ENCODE measurements at places on chromosomes 6 and 20.
A peak's percentile ranks its signal among the peaks of the same experiment; 100 is the strongest.

GRCh38 chr6:22873513-22874136 lies 304.3 kb downstream of the HDGFL1 start:
- DNase-seq: no peak

- DNase-seq: no peak
Measured at GRCh38 chr6:38671885-38672467, 31.0 kb downstream of the GLO1 start.

DNA sequence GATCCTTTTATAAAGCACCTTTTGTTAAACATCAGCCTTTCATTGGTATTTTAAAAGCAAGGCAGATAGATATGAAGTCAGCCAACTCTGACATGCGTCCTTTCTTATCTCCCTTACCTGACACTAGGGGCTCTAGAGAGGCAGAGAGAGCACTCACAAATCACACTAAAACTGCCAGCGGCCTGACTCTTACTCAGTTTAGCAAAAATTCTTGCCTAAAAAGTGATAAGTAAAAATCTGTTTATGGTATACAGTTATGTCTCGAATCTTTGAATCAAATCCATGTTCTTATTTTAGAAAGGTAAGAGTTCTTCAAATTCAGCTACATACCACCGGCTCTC lies 10.4 kb upstream of the TDRD6 start:
- no peak for DNase-seq

DNA sequence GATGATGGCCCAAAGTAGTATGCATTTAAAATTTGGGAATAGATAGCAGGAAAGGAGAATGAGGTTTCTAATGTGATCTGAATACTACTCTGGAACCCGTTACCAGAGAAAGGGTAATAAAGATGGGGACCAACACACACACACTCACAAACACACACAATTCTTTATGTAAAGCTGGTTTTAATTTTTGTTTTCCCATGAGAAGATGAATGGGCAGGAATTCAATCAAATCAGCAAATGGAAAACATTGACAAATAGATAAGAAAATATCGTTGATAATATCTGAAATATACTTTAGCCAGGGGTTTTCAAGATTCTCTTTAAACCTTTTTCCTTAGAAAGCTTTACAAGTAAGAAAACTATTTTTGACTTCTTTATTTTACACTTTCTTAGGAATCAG lies 303.0 kb downstream of the PRL start:
- no peak for DNase-seq

DNA sequence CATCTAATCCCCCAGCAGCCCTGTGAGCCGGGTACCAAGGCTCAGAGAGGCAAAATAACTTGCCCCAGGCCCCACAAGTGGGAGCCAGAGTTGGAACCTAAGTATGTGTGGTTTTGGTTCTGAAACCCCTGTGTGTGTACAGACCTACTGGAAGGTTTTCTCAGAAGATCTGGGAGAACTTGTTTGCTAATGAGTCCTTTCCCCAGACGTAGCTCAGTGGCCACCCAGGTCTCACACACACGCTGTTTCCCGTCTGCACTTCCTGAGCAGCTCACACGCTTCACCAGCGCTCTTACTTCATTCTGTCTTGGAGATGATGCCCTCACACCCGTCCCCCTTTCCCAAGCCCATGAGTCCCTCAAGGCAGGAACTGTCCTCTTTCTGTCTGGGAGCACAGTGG lies 8.2 kb downstream of the CCN5 start:
- no peak for DNase-seq

- no peak for DNase-seq
Measured at GRCh38 chr20:39069976-39070375, 107.8 kb downstream of the DHX35 start.

GRCh38 chr20:39698752-39699151 lies 736.6 kb downstream of the DHX35 start:
- DNase-seq: no peak

GRCh38 chr6:138287144-138287955 lies 69.1 kb upstream of the PBOV1 start:
- peak; percentile 81 for DNase-seq

DNA sequence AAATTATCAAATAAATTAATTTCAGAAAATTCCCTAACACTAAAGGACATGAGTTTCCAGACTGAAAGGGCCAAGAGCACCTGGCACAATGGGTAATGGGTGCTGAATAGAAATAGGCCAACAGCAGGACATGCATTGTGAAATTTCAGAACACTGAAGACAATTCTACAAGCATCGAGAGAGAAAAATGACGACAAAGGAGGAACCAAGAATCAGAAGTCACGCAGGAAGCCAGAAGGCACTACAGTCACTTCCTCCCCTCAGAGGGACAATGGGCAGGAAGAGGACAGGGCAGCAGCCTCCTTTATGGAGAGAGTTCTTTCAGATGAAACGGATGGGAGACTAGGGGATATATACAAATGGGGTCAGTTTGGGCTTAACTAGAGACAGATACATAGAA lies 29.6 kb downstream of the PCNA start:
- DNase-seq: no peak

DNA sequence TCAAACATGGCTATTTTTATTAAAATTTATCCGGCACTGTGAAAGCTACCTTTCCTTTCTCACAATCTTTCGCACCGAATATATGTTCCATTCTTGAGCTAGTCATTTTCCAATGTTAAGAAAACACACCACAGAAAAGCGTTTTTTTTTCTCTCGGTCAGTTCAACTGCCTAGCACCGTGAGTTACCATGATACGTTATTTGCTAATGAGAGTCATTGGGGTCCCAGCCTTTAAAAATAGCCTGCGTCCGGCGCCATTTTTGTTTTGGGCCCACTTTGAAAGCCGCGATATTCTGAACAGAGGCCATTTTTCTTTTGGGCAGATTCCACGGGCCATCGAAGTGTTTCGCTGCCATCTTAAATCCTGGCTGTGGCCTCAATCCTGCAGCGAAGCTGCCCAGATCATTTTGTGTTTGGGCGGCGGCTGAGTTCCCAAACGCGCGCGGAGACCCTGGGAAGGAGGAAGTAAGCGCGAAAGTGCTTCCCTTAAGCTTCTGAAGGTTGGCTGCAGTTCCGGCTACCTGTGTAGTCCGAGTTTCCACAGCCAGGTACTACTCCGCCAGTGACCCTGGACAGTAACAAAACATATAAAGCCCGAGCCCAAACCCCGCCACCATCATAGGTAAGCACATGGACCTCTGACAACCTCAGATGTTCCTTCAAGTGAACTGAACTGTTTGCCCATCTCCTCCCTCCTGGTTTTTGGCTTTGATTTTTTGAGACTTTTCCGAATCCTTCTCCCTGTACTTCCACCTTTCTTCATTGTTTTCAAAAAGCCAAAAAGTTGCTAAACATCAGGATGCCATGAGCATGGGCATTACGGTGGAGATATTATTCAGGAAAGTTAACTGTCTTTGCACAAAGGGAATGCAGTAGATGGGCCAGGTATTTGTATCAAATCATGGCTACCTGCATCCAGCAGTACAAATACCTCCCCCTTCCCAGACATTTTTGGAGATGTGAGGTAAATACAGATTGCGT lies at the start of gene SLX4IP:
TSS of gene SLX4IP (plus strand) at position 474 of the 981 bp plus-strand sequence. CDS start 22,900 bp downstream, outside the sequence.
- peak; percentile 95 for DNase-seq

DNA sequence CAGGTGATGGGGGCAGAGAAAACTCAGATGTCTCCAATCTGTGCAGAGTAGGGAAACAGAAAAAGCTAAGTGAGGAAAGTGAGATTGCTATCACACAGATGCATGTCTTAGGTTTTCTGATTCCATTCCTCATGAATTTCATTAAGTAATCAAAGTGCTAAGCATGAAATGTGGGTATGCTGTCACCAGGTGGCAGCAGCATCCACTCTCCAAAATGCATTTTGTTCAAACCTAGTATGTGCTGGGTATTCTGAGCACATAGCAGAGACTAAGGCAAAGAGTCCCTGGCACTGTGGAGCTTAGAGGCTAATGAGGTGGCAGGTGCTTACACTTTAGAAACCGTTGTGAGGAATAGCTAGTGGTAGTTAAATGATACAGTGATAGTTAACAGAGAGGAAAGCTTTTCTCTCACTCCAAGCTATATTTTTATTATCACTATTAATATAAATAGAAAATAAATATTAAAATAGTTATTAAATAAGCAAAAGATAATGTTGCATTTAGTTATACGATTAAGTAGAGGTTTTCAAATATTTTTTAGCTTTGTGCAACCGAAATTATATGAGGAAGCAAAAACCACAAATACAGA lies 179.5 kb downstream of the CDH26 start:
- no peak for DNase-seq

DNA sequence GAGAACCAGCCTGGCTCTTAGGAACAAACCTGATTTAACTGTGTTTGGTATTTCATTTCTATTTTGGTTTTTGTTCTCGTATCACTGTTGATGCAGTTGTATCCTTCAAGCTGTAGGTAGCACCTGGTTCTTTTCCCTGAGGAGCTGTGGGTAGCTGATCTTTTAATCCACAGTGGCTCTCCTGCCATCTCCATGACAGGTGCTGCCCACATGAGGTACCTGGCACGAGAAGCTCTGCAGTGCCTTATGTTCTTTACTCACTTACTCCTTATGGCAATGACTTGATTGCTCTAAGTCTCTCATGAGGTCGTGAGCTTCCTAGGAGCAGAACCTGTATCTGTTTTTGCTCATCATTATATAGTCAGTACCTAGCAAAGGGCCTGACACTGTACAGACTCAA lies 74.3 kb upstream of the EMILIN3 start:
- no peak for DNase-seq

DNA sequence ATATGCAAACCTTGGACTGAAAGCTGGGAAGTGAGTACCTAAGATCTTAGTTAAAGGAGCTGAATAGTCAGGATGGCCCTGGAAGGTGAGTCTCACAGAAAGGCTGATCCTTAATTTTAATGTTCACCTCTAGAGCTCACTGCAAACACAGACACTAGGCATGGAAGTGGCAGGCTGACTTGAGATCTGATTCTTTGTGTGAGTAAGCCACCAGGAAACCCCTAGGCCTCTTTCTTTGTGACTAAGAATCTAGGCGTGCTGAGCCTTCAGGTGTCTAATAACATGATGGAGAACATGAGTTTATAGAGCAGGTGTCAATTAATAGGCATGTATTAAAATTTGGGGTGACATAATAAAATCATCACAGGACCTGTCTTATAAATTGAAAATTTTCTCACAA lies 642.2 kb downstream of the EYS start:
- no peak for DNase-seq

GRCh38 chr6:127185437-127185995 lies 67.0 kb downstream of the RSPO3 start:
- DNase-seq: no peak

DNA sequence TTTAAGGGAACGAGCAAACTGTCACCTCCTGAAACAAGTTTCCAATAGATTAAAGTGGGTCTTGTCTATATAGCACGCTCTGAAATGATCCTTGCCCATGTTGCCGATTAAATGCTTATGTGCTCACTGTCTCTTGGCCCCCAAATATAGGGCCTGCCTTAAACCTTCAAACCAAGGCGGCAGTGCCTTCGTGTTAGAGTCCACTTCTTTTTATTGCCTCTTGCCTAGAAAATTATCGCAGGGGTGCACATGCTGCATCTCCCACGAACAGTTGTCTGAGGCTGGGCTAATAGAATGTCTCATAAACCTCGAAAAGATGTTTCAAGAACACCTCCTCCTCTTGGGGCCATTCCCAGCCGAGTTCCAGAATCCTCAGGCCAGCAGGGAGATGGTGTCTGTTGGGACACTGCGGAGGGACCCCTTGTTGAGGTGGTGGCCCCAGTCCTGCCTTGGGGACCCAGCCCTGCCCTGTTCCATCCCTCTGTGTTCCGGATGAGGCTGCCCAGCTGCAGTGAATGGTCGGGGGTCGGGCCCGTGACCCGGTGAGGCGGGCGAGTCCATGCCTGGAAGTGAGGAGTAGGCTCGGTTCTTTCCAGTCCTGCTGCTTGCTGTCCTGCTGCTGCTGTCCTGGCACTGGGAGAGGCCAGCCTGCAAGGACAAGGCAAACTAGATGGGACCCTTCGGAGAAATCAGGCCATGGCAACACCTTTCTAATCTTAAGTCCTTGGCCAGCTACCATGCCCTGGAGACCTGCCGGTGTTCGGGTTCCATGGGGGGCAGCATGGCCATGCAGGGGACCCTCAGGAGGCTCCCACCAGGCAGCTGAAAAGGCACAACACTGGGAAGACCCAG lies 34.7 kb upstream of the SLCO4A1 start:
- no peak for DNase-seq

- no peak for DNase-seq
Measured at GRCh38 chr20:21027569-21027968, 78.6 kb downstream of the LINC00237 start.

DNA sequence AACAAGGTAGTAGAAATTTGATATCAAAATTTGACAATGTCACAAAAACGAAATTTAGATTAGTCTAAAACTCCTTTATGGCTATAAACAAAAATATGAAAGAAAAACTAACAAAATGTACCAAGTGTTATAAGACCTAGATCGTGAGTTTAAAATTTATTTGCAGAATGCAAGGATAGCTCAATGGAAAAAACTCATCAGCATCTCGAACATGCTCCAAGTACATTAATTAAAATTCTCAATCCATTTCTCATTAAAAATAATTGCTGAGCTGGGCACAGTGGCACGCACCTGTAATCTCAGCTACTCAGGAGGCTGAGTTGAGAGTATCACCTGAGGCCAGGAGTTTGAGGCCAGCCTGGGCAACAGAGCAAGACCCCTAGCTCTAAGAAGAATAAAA lies 70.8 kb downstream of the MAP3K5 start:
- DNase-seq: no peak

DNA sequence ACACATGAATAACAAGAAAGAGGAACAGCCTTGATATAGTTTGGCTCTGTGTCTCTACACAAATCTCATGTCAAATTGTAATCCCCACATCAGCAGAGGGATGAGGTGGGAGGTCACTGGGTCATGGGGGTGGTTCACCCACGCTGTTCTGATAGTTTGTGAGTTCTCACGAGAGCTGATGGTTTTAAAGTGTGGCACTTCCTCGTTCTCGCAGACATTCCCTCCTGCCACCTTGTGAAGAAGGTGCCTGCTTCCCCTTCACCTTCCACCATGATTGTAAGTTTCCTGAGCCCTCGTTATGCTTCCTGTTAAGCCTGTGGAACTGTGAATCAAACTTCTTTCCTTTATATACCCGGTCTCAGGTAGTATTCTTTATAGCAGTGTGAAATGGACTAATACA lies 13.1 kb downstream of the SRPK1 start:
- no peak for DNase-seq
